GM04504 (cell line): ENCODE measurements at places on chromosomes 2 and 18.

- DNase-seq, result no peak
Measured at GRCh38 chr18:57844319-57844718, 41.2 kb upstream of the ATP8B1 start.

DNA sequence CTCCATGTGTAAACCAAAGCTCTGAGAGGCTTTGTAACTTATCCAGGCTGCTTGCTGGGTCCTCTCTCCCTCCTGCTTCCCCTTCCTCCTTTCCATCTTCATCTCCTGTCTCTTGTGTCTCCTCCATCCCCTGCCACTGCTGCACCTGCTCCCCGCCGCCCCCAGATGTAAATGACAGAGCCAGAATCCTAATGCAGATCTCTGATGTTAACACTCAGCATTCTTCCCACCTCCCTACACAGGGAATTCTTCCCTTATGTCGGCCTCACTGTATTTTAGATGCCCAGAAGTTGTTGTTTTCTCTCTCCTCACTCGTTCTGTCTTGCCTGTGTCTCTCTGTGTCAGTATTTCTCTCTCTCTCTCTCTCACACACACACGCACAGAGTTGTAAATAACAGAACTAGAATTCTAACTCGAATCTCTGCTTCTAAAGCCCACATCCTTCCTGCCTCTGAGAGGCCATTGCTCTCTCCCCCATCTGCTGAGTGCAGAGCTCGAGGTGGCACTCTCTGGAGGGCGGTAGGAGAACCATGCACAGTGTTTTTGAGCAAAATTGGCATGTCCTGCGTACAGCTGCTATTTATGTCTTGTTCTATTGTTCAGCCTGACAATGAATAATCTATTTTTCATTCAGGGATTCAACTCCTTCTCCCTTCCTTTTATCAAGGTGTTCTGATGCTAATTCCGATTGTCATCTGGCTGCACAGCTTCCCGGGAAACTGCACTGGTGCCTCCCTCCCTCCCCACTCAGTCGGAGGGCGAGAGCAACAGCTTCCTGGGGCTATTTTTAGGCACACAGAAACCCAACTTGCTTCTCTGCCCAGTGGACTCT lies 219.9 kb downstream of the SH3RF3 start:
- no peak for DNase-seq

- no peak for DNase-seq
Measured at GRCh38 chr2:104701411-104701911, 152.5 kb upstream of the POU3F3 start.

- DNase-seq, result no peak
Measured at GRCh38 chr2:133569286-133569830, 1.1 kb upstream of the NCKAP5 start.

- DNase-seq, result peak; percentile 15
Measured at GRCh38 chr2:213069531-213069930, 81.9 kb downstream of the IKZF2 start.

DNA sequence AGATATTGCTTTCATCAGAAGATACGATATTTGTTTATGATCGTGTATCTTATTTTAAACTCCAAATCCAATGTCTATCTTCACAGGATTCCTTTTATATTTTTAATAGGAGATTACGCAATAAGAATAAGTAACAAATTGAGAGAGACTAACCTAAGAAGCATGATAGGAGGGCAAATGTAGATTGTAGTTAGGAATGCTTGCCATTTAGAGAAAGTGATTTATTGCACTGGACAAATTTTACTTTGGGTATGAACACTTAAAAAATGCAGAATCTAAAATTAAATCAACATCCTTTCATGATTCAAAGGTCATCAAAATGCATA lies 563.4 kb upstream of the POU3F3 start:
- DNase-seq, result no peak

DNA sequence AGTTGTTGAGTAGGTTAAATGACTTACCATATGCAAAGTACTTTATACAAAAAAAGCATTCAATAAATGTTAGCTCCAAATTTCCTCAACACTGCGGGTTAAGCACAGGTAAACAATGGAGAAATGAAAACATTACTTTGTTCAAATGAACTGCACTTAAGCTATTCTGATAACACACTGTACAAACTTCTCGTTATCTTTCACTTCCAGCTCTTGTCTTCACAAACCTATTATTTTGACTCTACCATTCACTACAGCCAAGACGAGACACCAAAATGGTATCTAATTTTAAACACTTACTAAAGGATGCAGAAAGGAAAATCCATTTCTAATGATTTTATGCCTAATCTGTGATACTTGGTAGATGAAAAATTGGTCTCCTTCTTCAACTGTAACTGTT lies 43.8 kb downstream of the SLC40A1 start:
- DNase-seq, result no peak

DNA sequence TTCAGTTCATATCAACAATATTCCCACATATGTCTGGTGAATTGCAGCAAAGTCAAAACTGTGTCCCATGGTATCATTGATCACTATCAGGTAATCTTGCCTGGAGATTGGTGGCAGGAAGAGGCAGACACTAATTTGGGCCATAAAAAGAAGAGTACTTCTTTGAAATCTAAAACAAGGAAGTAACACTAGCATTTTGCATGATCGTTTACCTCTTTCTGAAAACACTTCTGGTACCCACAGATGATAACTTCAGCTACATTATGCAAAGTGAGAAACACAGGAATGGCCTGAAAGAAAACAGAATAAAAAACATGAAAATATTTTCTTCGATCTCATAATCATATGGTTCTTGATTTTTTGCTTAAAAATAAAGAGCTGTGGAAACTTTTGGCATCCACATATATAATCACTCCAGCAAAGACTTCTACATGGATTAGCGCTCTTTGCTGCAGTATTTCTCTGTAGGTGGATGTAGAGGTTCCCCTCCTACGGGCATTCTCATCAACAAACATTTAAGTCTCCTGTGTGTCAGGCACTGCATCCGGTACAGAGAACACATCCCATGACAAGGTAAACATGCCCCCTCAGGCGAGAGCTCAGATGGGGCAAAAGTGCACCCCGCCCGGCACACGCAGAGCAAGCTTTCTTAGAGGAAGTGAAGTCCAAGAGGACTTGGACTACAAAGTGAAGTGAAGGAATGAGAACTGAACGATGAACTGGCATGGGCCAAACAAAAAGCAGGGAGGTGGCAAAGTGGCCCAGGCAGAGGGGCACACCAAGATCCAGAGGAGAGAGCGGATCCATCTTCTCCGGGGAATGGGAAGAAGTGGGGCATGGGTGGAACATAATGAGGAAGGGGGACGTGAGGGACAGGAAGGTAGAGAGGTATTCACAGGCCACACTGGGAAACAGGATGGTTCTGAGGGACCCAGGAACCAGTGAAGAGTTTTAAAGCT lies 68.0 kb upstream of the RIOK3 start:
- DNase-seq, result no peak

GRCh38 chr2:188620916-188621315 lies 329.2 kb downstream of the GULP1 start:
- no peak for DNase-seq

GRCh38 chr2:195532255-195532627 lies 124.8 kb upstream of the SLC39A10 start:
- DNase-seq, result no peak

DNA sequence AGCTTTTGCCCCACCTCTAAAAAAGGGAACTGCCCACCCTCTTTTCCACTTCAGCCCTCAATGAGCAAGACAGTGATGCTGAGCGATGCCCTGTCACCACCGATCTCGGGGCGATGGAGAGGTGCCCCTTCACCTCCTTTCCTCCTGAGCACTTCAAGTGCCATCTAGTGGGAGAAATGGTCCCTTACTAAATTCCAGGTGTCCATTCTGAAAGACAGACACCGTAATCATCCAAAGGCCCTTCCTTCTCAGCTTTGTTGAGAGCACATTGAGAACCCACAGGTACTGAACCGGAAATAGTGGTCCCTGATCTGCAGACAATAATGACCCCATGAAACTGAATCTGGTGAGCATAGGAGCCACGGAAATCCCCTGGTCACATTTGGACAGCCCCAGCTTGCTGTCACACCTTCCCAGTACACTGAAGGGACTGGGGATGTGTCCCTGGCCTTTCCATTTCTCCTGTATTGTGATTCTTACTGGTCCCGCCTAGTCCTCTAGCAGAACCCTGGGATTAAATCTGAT lies 38.5 kb downstream of the KCTD18 start:
- no peak for DNase-seq

DNA sequence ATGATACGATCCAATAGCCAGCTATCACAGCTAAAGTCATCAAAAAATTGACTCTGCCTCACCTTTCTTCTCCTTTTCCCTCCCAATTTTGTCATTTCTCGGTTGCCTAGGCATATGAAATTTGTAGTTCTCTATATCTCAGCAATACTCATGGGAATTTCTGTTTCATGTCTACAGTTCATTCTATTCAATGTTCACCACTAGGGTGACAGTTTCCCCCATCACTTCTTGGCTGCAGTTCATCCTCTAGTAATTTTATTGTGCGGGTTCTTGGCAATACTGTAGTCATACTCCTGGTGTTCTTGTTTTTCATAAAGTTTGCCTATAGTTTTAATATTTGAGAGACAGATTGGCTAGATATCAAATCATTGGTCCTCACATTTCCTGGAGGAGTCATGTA lies 872.2 kb upstream of the ID2 start:
- no peak for DNase-seq

GRCh38 chr2:203594541-203594940 lies 59.4 kb upstream of the RAPH1 start:
- no peak for DNase-seq

DNA sequence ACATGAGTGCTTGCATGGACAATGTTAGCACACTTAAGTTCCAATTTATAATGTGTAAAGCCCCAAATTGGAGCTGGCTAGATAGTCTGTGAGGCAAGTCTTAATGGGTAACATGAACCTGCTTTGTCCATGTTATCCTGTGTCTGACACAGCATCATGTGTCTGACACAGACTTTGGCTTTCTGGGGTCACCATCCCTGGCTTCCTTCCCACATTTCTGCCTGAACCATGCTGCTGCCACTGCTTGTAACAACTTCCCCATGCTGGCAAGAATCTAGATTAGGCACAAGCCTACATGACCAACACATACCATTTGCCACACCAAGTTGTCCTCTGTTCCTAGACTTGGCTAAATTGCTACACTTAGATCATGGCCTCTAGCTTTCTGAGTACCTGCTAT lies 49.8 kb upstream of the ZBTB7C start:
- DNase-seq, result no peak

DNA sequence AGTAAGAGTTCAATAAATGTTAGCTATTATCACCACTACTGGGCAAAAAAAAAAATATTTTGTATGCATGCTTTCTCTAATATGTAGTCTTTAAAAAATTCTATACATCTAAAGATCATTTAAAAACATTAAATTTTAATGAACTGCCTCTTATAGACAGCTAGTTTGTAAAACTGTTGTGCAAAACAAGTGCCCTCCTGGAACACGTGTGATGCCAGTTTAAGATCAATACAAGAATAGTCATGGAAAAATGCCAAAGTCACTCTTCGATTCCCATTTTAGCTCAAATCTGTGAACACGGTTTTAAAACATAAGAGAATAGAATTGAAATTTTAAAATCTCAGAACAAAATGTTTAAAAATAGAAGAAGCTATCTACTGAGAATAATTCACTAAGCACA lies 242.5 kb upstream of the SMAD7 start:
- DNase-seq, result no peak

DNA sequence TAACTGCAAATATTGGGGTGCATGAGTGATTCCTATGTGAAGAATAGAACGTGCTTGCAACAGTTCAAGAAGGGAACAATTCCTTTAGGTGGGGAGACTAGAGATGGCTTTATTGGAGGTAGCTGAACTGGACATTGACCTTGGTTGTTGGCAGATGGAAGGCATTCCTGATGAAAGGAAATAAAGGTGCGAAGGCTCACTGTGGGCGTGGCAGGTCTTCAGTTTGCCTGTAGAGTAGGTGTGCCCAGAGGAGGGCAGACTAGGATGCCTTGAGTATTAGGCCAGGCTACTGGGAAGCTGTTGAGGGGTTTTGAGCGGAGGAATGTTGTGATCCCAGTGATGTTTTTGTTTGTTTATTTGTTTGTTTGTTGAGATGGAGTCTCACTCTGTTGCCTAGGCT lies 2.8 kb downstream of the SPR start:
- DNase-seq, result no peak

- DNase-seq, result no peak
Measured at GRCh38 chr2:27667446-27667845, 3.8 kb downstream of the SLC4A1AP start.

DNA sequence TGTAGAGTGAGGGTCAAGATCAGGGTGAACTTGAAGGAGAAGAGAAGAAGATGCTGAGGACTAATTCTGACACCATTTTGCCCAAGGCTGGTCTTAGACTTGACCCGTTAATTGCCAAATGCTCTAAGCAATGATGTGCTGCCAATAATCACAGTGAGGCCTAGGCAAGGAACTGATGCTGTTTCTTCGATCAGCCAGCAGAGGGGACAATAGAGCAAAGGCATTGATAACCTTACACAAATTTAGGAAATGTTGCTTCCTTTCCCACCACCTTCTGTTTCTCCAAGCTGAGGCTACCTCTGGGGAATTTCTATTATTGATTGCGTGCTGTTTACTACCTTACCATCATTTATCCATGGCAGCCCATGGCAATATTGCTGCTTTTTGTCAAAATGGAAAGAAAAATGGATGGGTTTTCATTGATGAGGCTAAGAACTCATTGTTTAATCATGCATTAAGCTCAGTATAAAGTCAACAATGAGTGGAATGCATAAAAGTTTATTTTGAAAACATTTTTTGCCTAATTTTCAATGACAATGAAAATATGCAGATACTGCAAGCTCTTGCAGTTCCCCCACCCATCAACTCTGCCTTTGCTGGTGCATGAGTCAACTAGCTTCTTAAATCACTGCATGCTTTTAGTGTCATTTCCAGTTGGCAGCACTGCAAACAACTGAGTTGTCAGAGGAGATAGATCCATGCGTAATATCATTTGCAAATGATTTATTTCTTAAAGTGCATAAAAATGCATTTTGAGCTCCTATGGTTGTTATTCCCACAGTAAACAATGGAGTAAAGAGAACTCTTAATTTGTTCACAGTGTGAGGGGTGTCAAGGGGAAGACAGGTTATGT lies 116.4 kb upstream of the NYAP2 start:
- DNase-seq, result no peak
